Fibroblast of skin of left quadriceps (primary cell): ENCODE measurements at places on chromosomes 16 and 17.

DNA sequence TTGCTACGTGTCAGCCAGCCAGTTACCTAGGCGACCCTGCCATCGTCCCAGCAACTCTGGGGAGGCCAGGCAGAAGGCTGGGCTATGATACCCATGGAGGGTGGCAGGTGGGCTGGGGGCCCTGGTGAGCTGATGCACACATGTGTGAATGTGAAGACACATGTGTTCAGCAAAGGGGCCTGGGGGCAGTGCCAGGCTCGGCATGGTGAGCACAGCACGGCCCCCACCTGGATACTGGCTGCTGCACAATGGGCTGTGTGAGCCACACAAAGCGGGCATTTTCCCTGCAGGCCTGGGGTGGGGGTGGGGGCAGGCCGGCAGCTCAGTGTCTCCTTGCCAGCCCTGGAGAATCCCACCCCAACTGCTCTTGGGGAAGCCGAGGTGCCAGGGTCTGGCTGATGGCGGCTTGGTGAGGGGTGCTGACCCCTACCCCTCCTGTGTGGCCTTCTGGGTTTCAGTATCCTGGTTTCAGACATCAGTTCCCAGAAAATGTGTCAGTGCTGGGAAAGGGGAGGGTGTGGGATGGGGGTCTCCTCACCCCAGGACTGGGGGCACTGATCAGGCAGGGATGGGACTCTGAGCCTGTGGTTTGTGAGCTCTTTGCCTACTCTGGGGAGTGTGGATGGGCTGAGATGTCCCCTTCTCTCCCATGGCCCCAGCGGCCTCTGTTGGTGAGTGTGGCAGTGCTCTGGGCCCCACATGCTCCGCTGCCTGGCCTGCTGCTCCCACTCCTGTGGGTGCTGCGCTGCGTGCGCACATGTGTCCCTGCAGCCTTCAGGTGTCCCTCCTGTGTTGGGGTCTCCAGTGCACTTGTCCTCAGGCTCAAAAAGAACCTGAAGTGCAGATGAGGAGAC, 5.1 kb downstream of the LLGL1 start:
- DNase-seq, result no peak

- DNase-seq, result no peak
Measured at GRCh38 chr16:11950388-11950787, 8.5 kb upstream of the NPIPB2 start.

DNA sequence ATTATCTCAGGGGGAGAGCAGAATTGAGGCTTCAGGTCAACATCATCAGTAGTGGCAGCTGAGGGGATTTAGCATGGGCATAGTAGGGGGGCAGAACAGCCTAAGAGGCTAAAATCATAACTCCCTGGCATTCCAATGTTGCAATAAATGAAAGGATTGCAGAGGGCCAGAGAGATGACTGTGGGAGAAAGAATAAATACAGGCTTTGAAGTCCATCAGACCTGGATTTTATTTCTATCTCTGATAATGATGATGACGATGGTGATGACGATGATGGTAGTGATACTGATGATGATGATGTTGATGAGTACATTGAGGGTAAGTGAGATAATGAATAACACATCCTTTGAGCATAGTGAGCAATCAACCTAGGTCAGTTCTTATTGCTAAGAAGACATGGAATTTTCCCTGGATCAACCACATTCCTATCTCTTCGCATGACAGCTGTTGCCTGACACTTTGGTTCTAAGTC, 107.4 kb upstream of the CDH11 start:
- DNase-seq, result peak; percentile 57

DNA sequence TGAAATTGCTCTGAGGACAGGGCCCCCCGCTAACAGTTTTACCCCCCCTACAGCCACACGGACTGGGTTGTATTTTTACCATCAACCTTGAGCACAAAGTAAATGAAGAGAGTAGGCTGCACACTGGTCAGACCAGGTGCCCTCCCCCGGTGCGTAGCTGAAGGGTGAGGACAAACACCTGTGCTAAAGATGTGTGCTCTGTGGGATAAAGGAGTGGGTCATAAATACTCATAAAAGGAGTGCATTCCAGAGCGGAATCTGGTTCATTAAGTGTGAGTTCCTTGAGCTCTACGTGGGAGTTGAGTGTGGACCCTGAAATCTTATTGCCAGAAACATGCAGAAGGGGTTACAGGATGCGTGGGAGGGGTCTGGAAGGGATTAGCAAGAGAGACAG, 217.0 kb downstream of the CCDC182 start:
- no peak for DNase-seq

DNA sequence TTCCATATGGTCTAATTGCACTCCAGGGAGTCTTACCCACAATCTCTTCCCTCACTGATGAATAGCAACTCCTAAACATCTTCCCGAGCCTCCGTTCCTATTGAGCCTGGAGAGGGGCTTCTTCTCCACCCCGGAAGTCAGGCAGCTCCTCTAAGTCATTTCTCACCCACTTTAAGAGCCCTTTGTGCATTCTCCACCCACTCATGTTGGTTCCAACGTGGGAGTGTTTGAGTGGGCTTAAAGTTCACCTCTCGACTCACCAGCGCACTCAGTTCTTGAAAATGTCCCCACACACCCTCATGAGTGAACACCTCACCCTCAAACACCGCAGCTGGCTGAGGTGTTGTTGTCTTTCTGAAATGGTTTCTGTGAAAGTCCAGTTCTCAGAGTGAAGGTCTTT, 67.6 kb downstream of the TMEM114 start:
- no peak for DNase-seq

GRCh38 chr17:28267720-28268609, 51.0 kb upstream of the TMEM97 start:
- DNase-seq, result no peak

DNA sequence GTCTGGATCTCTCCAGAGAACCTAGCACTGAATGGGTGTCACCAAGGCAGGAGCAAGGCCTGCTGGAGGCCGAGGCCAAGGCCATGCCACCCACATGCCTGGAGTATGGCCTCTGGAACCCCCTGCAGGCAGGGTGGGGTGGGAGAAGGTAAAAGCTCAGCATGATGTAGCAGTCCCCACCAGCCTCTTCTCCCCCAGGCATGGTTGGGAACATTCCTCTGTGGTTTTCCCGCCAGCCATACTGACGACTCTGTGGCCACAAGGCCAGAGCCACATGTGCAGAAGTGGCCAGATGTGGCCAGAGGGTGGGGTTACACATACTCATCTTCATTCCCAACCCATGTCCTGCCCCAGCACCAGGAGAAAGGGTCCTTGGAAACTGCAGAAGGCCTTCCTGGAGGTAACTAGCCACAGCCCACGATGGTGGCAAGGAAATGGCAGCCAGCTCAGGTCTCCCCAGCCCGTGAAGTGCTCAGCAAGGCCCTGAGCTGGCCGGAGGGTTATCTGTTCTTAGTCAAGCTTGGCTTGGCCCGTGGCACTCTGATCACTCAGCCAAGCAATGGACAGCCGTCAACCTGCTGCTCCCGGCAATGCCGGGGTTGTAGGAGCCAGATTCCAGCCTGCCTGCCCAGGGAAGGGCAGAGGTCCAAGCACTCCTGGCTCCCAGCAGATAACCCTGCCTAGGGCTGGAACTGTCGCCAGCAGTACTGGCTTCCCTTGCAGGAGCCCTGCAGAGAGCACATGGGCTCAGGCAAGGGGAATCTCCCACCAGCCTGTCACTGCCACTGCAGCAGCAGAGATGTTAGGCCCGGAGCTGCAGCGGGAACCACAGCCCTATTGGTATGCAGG, 26.1 kb downstream of the HDAC5 start:
- no peak for DNase-seq

DNA sequence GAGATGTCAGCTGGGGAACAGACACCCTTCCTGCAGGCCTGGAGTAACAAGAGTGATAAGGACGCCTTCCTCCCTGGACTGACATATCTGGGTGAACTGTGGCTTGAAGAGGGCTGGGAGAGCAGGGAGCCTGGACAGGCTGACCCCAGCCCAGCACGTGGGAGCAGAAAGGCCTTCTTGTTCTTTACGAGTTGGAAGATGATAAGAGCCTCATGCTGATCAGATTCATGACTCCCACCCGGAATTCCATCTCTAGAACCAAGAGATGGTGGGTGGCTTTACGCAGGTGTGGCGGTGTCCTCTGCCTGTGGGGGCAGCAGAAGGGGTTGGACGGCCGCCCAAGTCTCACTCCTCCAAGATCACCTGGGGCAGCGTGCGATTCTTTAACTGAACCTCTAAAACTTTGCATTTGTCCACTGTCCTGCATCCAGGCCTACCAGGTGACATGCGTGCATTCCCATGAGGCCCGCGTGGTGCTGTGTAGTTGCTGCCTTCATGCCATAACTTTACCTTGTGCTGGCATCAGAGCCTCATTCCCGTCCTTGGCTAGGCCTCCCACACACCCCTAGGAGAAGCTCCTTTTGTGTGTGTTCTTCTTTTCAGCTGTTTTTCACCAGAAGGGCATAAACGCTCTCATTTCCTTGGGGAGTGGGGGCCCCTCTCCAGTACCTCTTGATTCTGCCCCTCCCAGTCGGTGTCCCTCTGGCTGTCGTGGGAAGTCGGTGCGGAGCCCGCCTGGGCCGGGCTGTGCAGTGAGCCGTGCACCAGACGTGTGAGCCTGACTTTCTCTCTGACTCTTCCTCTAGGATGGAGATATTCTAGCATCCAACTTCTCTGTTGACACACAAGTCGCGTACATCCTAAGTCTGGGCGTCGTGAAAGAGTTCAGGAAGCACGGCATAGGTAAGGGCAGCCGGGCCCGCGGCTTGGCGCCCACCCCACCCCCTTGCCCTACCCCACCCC, 13.3 kb downstream of the C16orf90 start:
- no peak for DNase-seq

GRCh38 chr17:76405967-76406647, 21.7 kb downstream of the SPHK1 start:
- DNase-seq, result no peak

- no peak for DNase-seq
Measured at GRCh38 chr16:2845116-2845515, 12.9 kb downstream of the PRSS22 start.

DNA sequence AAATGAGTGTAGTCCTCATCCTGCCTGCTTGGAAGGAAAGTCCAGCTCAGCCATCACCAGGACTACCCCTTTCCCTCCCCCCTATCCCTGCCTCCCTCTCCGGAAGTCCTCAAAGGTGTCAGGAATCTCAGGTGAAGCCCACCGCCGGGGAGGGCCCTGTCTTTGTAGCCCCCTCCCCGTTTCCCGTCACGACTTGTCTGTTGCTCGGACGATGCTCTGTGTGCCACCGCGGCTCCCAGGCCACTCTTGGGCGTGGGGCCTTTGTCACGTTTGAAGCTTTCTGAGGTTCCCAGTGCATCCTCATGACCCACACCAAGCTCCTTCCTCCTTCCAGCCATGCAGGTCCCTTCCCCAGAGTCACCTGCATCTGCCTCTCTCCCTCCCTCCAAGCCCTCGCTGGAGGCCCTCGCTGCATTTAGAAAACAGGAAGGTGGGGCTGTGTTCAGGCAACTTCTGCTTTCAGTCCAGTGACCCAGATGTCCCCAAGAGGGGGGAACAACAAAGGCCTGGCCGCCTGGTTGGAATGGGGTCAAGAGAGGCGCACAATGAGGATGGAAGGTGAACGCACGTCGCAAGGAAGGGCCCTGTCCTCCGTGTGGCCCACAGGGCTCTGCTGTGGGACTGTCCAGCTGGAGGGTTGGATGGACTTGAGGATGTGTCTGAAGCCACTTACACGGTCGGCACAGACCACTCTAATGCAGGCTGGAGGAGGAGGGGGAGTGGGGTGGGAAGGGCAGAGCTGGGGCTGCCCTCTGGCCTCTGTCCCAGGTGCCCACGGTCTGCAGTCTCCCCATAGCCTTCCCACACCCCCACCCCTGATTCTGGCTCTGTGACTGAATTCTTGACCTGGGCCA, 59.9 kb downstream of the OR1D5 start:
- no peak for DNase-seq

GRCh38 chr17:29433541-29433940, 43.4 kb downstream of the TAOK1 start:
- DNase-seq, result no peak

DNA sequence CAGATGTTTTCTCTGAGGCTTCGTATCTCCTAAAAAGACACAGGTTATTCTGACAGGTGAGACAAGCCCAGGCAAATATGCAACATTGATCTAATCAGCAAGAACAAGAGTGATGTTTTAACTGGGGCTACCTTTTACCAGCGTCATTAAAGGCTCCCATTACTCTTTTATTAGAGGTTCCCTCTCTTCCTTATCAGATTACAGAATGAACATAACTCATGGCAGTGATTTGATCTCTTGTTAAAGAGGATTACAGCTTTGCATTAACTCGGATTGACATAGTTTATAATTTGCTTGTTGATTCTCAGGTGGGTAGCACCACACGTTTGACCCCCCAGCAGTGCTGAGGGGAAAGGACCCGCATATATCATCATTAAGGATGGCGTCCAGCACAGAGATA, 90.5 kb downstream of the AATF start:
- no peak for DNase-seq

DNA sequence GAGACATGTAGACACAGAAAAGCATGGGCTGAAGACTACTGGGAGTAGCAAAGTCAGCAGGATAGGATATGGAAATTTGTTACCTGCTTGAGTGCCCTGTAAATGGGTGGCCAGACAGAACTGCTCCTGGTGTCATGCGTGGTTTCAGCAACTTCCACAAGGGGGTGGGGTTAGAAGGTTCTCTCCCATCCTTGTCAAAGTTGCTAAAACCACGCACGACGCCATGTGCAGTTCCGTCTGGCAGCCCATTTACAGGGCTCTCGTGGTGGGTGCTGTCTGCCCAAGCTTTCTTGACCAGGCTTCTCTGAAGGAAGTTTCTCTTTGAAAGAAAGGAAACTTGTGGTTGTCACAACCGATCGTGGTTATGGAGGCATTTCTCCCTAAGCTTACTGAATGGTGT, 6.9 kb upstream of the DBNDD1 start:
- no peak for DNase-seq

DNA sequence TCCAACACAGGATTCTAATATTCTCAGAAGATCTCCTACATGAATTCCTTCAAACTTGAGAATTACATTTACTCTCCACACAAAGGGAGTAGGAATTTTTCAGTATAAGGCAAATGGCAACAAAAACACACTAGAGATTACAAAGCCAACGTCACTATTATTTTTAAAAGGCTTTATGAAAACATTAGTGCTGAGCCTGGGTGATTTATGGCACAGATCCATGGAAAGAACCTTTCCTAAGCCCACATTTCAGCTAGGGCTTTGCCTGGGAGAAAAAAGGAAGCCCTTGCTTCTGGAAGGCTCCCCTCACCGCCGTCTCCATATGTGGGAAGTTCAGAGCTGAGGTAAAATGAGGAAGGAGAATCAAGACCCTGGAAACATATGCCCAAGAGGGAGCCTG, 499.4 kb upstream of the HSBP1 start:
- no peak for DNase-seq

DNA sequence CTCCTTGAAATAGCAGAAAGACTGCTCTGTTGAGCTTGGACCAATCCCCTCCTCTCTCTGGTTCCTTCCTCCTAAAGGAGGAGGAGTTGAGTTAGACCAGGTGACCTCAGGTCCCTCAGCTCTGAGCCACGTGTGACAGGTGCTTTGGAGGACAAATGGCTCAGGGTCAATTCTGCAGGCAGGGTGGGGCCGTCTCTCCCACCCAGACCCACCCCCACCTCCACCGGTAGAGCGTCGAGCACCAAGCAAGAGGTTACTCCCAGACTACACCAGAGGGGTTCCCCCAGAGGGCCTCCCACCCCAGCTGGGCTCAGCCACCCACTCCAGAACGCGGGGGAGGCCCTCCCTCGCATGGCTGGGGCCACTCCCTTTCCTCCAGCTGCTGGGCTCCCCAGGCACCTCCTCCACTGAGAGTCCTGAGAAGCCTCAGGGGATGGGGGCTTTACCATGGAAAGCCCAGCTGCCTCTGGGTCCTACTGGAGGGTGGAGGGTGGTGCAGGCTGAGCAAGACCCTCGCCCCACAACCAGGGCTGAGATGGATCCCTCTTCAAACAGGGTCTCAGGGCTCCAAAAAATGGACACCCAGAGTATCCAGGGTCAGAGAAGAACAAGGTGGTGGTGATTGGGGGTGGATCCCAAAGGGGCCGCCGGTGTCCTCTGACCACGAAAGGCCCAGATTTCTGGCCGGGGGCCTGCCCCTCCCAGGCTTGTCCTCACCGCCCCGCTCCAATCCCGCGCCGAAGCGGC, 7.6 kb downstream of the MYO1C start:
- no peak for DNase-seq
